ENCODE measurements at places on chromosomes 4 and X.

DNA sequence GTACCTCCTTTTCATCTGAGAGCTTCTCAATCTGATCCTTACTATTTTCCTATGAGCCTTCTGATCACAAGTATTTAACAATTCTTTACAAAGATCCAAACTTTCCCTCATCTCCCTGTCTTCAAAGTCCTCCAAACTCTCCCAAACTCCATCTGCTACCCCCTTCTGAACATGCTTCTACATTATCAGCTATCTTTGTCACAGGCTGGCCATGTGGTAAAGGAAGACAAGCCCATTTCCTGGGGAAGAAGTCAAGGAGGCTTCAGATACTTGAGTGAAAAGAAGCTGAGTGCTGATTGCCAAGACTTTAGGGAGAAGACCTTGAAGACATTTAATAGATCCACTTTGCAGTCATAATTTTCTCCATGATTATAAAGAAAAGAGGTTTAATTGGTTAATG, 231.4 kb downstream of the CWH43 start:
- no peak for DNase-seq

- DNase-seq = no peak
These were observed 40.5 kb upstream of the GPR78 start for GRCh38 chr4:8539661-8540060.

- no peak for DNase-seq
These were observed 38.6 kb downstream of the PHOX2B start for GRCh38 chr4:41709844-41710481.

DNA sequence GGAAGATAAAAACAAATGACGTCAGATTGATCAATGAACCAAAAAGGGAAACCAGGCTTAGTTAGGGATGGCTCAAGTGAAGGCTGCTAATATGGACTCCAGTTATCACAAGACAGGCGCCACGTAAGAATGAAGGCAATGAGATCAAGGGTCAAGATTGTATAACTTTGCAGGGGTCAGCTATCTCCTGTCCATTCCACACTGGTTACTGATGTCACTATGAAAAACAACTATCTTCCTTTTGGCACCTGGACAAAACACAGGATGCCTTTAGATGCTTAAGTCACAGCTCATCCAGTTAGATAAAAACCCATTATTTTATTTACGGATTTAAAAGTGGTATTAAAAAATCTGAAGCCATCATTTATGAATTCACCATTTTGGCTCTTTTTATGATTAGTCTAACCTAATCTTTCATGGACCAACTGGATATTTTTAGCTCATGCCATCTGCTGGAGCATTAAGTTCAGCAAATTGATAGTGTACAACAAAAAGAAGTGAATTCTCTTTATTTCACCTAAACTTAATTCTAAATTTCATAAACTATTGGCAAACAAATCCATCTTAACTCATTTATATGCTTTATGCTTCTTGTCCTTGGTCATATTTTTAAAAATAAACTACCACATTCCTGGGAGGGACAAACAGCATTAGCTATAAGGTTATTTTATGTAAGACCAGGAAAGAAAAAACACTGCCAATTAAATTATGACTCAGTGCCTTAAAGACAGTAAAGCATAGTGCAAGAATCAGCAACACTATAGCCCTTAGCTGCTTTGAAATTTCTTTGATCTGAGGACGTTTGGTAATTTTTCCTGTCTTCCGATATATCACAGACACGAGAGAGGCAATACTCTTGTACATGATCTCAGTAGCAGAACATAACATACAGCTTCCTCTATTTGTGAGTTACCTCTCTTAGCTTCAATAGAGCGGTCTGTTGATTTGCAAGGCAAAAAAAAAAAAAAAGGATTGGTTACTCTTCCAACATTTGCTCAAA, 27.0 kb downstream of the DHX15 start:
- DNase-seq = no peak

GRCh38 chr4:4412641-4413372, 25.9 kb downstream of the NSG1 start:
- DNase-seq = no peak

All from CD4-positive, alpha-beta T cell treated with Interleukin-17A for 4 hours (primary cell).